ENCODE measurements at places on chromosomes 4 and X.

- no peak for DNase-seq
Observed at GRCh38 chr4:136900696-136901095, 631.6 kb downstream of the PCDH18 start.

DNA sequence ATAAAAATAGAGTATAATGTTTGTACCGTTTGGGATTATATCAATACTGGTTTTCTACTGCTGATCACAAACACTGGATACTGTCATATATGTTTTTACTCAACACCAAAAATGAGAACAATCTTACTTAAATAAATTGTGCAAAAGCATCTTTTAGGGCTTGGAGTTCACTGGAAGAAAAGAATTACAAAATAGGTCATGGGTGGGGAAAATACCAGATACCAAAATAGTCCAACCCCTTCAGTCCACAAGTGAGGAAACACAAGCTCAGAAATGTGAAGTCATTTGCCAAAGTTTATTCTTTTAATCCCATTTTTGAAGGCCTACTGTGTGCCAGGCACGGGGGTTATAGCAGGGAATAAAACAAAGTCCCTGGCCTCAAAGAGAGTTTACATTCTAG is 64.4 kb downstream of the ADGRG2 start:
- DNase-seq = no peak

DNA sequence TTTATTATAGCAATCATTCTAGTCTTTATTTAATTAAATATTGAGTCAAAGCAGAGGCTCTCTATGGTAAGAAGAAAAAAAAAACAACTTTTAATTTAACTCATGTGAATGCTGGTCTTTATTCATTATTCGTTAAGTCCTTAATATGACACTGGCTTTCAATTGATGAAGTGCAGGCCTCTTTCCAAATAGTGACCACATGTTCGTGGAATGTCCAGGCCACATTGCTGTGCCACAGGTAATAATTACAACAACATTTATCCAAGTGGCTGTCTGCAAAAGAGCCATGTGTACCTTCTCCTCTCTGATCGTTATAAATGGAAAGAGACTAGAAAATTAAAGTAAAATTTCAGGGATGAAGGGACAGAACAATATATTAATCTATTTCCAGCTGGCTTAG is 220.1 kb upstream of the PABPC4L start:
- DNase-seq = no peak

DNA sequence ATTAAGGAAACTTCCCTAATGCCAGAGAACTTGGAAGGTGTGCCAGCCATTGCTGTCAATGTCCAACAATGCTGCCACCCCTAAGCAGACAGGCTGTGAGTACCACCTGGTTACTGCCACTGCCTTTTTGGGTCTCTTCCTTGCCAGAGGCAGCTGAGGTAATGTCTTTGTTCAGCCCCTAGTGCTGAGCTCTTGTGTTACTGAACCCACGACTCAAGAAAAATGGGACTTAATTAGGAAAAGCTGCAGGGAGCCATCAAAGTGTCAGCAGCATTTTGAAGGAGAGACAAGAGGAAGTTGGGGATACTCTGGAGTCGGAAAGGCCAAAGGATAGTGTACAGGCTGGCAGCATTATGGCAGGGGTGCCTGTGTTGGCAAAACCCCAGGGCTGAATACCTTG is 283.7 kb downstream of the AFF2 start:
- DNase-seq = no peak

DNA sequence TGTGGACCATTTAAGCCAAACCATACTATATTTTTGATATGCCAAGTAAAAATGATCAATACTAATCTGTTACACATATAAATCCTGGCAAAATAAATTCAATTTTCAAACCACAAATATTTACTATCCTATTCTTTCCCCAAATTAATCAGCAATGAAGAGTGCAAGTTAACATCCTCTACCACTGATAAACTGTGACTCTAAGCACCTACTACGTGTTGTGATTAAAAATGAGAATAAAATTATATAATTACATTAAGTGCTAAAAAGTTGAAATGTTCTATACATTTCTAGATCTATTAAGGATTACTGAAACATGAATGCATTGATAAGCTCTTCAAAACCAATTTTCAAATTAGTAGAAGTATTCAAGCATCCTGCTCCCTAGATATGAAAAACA is 3.4 kb downstream of the KLHL15 start:
- no peak for DNase-seq

DNA sequence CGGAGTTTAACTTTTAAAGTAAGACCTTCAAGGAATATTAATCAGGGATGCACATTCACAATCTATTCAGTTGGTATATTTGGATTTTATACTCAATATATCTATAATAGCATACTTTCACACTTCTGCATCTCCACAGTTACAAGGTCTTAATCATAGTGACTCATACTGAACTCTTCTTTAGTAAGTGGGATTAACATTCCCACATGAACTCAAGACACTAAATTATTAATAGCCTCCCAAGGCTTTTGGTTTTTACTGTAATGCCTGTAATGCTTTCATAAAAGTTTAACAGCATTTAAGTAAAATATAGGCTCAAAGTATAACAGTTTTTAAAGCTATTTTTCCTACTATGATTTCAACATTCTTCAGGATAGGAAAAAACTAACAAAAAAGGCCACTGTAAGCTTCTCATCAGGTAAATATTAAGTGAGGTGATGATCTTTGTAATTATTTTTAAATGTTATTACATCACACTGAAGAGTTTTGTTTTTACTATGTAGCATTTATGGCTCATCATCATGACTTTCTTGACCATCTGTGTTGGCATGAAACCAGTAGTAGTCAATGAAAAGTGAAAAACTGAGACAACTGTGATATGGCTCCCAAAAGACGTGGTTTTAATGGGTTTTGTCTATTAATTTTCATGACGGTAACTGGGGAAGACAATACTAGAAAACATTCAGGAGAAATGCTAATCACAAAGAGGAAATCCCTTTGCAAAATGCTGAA is 91.5 kb upstream of the GALNT7 start:
- peak; percentile 79 for DNase-seq

DNA sequence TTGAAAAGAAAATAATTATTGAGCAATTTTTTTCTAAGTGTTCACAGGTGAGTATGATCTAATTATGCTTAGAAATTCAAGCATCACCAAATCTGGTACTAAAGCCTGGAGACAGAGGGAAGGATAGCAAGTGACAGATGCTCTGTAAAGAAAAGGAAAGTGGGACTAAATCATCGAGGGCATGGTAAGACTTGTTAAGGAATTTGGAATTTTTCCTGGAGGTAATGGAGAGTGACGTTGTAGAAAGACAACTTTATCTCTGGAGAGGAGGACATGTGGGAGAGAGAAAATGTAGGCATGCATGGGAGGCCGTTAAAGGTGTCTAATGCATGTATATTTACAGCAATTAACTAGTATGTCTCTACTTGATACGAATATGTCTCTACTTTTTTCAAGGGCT is 333.2 kb upstream of the ATOH1 start:
- no peak for DNase-seq

DNA sequence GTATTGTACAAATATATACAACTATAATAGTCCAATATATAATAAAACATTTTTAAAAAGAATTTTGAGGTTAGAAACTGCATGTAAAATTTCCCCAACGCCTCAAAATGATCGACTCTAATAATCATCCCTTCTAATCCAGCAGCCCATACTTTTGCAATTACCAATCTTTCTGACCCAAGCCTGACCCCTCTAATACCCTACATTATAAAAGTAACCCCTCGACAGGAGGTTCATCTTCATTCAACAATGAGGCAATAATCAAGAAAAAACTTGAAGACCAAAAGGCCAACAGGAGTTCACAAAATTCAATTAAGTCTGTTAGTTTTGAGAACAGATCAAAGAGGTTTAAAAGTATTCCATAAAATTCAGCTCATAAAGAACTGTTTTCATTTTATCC is 393.5 kb downstream of the GPM6A start:
- DNase-seq = no peak

- DNase-seq = no peak
Observed at GRCh38 chr4:156858071-156858470, 113.5 kb downstream of the PDGFC start.

- no peak for DNase-seq
Observed at GRCh38 chr4:106231931-106232330, 84.1 kb downstream of the TBCK start.

DNA sequence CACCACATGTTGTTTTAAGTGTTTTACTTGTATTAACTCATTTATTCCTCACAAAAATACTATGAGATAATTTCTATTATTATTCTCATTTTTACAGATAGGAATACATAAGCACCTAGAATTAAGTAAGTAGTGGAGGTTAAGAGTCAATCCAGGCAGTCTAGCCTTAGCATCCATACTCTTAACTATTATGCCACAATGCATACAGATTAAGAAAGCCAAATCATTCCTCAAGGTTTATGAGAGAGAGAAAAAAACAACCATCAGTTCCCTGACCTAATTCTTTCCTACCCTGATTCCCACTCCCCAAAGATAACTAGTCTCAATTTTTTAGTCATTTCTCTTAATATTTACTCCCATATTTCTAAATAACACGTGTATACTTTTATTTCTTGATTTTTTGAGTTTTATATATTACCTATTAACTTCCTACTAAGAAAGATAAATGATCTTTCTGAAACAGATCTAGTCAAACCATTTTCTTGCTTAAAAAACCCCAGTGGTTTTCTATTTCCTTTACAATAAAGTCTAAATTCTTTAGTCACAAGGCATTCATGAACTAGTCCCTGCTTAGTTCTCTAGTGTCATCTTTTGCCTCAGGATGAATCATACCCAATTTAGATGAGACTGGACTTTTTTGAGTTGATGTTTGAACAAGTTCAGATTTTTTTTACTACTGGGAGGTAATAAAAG is 16.0 kb downstream of the UBA6 start:
- peak; percentile 23 for DNase-seq

DNA sequence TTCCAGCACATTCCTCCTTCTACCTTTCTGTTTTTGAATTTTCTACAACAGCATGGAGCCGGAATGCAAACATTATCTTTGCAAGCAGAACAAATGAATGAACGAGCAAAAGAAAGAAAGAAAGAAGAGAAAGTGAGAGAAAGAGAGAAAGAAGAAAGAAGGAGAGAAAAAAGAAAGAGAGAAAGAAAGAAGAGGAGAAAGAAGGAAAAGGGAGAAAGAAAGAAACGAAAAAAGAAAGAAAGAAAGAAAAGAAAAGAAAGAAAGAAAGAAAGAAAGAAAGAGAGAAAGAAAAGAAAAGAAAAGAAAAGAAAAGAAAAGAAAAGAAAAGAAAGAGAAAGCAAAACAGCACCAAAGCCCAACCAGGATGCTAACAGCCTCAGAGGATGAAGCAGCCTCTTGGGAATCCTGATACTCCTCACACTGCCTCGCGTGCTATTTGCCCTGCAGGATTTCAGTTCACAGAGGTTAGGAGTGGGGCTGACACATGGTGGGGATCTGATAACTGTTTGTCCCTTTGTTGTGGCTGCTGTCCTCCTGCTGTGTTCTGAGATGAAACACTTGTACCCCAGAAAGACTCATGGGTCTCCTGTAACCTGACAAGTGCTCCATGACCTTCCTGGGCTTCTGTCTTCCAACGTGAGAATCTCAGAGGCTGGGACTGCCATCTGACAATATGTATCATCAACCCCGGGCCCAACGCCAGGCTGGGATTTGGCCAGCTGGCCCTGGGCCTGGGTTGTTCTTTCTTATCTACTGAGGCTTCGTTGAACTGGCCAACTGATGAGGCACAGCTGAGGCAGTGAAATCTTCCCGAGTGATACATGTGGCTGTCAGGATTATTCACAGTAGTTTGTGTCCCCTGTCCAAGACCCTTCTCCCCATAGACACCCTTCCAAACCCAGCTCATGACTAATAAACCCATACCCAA is 61.0 kb downstream of the SEPSECS start:
- no peak for DNase-seq

DNA sequence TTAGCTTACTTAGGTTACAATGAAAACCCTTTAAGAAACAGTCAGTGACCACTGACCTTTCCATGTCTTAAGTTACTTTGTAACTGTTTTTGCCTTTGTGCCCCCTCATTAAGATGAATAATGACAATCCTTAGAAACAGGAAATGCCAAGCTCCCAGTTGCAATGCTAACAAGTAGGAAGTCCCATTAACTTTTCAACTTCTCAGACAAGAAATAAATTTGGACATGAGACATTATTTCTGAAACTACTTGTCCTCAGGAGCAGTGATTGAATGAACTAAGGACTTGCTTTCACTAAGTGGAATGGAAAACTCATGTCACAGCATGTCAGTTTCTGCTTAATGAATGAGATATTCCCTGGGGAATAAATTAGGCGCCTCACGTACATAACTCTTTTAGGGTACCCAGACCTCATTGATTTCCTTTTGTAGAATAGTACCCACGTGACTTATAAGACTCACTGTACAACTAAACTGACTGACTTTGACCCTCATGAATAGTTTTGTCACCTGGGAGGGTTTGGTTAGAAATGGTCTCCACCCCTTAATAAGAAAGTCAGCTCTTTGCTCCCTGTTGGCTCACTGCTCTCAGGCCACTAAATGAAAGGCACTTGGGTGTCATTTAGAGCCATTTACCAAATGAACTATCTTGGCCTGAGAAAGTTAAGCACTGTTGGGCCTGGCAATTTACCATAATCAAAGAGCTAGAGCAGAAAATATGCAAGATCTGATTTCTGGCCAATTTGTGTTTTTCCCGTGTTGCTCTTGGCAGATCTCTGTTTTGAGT is 383.9 kb downstream of the RPA4 start:
- DNase-seq = no peak

GRCh38 chr4:147638942-147639341 is 21.7 kb downstream of the TMEM184C start:
- no peak for DNase-seq

- no peak for DNase-seq
Observed at GRCh38 chrX:2370456-2370855, 130.3 kb downstream of the DHRSX start.

GRCh38 chrX:16868920-16869319 is 1.2 kb downstream of the RBBP7 start:
- DNase-seq = no peak

GRCh38 chr4:144967161-144967560 is 130.8 kb downstream of the ANAPC10 start:
- DNase-seq = no peak

- DNase-seq = no peak
Observed at GRCh38 chrX:85930099-85930498, 117.3 kb downstream of the CHM start.

DNA sequence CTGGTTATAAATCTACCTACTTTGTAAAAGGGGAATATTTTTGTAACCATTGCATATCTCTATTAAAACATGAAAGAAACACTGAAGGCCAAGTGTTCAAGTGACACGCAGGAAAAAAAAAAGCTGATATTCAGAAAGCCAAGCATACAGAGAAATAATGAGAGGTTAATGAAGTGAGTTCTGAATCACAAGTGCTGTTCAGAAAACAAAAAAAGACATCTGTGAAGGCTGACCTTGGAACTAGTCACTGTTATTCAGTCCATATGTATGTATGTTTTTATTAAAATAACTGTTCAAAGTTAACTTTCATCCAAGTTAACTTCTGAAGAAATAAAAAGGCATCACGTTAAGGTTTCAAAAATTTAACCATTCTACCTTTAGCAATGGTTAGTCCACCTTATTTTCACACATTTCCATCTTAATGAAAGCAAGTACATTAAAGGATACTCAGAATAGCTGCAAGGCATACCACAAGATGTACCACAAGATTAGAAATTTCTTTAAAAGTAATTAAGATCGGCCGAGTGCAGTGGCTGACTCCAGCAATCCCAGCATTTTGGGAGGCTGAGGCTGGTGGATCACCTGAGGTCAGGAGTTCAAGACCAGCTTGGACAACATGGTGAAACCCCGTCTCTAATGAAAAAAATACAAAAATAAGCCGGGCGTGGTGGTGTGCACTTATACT is 31.4 kb downstream of the SH3RF1 start:
- DNase-seq = no peak

GRCh38 chr4:102341201-102341600 is 4.1 kb downstream of the SLC39A8 start:
- DNase-seq = no peak
